Vagina (tissue), 2 donors: ENCODE measurements at places on chromosomes 12 and 14. TPM values are rescaled to one million over a fixed set of nuclear protein-coding genes. Genes with fewer than 3 reads are reported as not detected.

DNA sequence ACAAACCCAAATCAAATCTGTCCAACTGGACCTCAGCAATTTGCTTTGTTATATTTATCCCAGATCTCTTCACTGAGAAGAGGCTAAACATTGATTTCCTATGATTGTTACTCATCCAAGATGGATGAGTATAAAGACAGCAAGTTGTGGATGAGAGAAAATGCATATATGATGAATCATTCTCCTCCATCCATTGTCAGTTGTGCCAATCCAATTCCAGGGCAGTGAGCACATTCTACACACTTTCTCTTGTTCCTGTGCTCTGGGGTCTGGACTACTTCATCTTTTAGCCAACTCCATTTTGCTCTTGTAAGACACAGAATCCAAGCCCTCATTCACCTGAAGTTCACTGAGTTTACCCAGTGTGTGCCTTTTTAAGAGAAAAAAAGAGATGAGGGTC is 105.7 kb downstream of the GCH1 start:
- no peak for DNase-seq
- no peak overlapping the region for H3K27ac ChIP-seq
- H3K4me3 ChIP-seq = no peak overlapping the region
- H3K4me1 ChIP-seq = no peaks in the 10 kb centered on the region
- H3K27me3 ChIP-seq = no peaks in the 10 kb centered on the region

GRCh38 chr12:113095405-113095804 is 38.9 kb downstream of the DTX1 start:
- H3K27ac ChIP-seq = no peak overlapping the region
- peaks cover 10% of the 10 kb centered on the region for H3K4me1 ChIP-seq
- no peaks in the 10 kb centered on the region for H3K36me3 ChIP-seq
- H3K27me3 ChIP-seq = no peaks in the 10 kb centered on the region

DNA sequence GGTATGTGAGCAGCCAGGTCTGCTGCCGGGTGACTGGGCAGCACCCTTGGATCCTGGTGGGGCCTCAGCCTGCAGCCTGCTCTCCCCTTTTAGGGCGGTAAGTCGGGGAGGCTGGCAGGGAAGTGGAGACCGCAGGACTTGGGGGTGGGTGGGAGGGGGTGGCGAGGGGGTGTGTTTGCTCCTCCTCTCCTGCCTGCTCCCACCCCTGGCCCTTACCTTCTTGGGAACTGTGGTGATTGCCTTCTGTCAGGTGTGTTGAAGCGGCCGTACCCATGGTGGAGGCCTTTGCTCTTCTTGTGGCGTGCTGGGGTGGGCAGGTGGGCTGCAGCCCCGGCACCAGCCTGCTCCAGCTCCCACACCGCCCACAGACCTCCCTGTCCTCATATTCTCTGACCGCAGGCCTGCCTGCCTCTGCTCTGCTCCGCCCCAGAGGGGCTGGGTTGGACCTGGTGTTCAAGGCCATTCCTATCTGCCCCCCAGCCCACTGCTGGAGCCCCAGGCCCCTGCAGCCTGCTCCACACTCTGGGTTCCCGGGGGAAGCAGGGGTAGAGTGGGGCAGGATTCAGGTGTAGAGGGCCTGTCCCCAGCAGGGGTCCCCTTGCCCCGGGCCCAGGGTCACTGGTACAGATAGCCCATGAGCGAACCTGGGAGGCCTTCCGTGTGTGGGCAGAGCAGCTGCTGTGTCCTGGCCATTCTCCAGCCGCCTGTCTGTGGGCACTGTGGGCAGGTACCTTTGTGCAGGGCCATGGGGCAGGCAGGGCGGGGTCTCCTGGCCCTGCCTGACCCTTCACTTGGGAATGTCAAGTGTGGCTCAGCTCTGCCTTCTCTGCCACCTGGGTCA is 5.2 kb downstream of the TEDC1 start:
- H3K4me3 ChIP-seq = no peak overlapping the region
- H3K36me3 ChIP-seq = no peaks in the 10 kb centered on the region
- peaks cover 11% of the 10 kb centered on the region for H3K4me1 ChIP-seq
- H3K27me3 ChIP-seq = no peaks in the 10 kb centered on the region

DNA sequence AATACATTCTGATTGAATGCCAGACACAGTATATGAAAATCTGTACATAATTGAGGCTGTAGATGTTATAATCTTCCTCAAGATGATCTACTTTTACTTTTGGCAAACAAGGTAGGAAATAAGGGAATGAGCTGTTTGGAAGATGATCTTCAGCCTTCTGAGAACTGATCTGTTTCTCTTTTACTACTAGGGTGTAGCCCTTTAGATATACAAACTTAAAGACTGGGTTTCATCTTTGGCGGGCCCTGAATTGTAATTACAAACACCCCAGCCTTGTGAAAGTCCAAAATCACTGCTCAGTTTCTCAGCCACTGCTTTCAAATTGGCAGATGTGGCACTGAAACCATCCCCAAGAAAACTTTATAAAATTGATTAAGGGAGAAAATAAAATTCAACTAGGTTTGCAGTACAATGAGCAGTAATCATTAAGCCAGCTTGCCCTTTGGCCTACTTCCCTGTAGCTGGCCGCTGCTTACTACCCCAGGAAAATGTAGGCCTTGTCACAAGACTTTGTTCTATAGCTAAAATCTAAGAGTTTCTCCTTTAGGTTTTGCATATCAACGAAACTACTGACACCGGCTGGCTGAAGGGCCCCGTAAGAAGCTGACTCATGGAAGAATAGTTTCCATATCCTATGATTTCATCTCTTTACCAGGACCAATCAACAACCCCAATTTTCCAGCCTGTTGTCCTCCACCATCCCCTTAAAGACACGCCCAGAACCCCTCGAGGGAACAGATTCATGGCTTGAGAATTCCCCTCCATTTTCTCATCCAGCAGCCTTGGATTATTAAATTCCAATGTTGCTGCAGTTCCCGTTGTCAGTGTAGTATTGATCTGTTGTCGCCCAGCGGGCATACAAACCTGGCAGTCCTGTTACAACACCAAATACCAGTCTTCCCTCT is 210.8 kb downstream of the PCNX1 start:
- H3K27ac ChIP-seq = no peak overlapping the region
- no peak overlapping the region for H3K4me3 ChIP-seq
- no peak for DNase-seq

DNA sequence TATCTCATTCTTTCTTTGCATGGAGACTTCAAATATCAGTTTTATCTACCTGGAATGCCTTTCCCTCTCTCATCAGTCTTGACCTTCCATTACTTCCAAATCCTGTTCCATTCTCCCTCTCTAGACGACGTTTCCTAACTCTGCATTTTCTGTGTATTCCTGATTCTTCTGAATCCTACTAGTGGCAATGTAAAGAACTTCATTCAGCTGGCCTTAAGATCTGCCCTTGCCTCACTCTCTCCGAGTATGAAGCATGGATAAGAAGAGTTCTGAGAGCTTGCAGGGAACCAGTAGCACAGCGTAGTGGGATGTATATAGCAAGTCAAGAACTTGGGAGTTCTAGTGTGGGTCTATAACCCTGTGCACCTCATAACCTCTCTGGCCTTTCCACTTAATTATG is 68.5 kb upstream of the HOXC13 start:
- DNase-seq = no peak
- H3K4me1 ChIP-seq = no peaks in the 10 kb centered on the region
- no peak overlapping the region for H3K27ac ChIP-seq
- H3K36me3 ChIP-seq = no peaks in the 10 kb centered on the region

DNA sequence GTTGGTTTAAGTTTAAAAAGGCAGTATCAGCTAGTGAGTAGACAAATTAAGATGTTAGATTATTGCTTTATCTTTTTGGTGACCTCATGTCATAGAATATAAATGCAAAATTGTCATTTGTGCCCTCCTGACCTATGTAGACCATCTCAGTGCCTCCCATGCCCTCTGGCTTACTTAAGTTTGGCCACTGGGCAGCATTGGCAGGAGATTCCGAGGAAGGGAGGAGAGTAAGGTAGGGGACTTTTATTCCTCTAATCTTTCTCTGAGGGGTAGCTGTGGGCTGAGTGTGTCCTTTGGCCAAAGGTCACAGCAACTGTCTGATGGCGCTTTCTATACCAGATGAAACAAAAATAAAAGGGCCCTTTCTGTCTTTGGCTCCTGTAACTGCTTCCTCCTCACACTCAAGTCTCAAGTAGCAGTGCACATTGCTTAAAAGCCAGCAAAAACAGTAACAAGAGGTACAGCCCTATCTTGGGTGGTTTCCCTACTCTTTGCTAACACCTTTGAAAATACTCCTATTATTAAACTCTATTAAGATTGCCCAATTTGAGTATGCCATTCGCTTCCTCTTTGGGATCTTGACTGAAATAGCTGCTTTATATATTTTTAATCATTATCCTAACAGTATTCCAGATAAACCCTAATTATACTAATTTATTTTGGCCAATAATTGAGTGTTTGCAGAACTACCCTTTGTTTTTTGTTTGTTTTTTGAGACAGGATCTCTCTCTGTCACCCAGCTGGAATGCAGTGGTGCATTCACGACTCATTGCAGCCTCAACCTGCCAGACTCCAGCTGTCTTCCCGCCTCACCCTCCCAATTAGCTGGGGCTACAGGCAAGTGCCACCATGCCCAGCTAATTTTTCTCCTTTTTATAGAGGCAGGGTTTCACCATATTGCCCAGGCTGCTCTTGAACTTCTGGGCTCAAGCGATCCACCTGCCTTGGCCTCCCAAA is 56.5 kb upstream of the KCNH3 start:
- H3K27me3 ChIP-seq = no peaks in the 10 kb centered on the region
- peaks cover 7% of the 10 kb centered on the region for H3K4me1 ChIP-seq
- H3K27ac ChIP-seq = no peak overlapping the region
- peaks cover 6% of the 10 kb centered on the region for H3K36me3 ChIP-seq
- no peak overlapping the region for H3K4me3 ChIP-seq
- no peak for DNase-seq

- H3K27me3 ChIP-seq = no peaks in the 10 kb centered on the region
- no peaks in the 10 kb centered on the region for H3K4me1 ChIP-seq
- H3K27ac ChIP-seq = no peak overlapping the region
- no peaks in the 10 kb centered on the region for H3K36me3 ChIP-seq
- H3K4me3 ChIP-seq = no peak overlapping the region
These were observed 202.1 kb downstream of the ADAMTS20 start for GRCh38 chr12:43349863-43350262.

DNA sequence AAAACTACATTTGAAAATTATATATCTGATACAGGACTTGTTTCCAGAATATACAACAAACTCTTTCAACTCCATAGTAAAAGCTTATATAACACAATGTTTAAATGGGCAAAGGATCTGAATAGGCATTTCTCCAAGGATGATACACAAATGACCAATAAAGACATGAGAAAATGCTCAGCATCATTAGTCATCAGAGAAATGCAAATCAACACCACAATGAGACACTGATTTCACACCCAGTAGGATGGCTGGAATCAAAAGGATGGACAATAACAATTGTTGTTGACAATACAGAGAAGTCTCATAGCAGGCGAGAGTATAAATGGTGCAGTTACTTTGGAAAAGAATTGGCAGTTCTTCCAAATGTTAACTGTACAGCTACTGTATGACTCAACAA is 394.9 kb downstream of the BCL11B start:
- H3K27ac ChIP-seq = no peak overlapping the region
- H3K27me3 ChIP-seq = no peaks in the 10 kb centered on the region
- H3K4me1 ChIP-seq = no peaks in the 10 kb centered on the region
- no peak overlapping the region for H3K4me3 ChIP-seq
- no peak for DNase-seq

GRCh38 chr12:15620741-15621539 is 168.2 kb downstream of the EPS8 start:
- no peak for DNase-seq
- no peak overlapping the region for H3K27ac ChIP-seq
- H3K36me3 ChIP-seq = no peaks in the 10 kb centered on the region
- no peak overlapping the region for H3K4me3 ChIP-seq

DNA sequence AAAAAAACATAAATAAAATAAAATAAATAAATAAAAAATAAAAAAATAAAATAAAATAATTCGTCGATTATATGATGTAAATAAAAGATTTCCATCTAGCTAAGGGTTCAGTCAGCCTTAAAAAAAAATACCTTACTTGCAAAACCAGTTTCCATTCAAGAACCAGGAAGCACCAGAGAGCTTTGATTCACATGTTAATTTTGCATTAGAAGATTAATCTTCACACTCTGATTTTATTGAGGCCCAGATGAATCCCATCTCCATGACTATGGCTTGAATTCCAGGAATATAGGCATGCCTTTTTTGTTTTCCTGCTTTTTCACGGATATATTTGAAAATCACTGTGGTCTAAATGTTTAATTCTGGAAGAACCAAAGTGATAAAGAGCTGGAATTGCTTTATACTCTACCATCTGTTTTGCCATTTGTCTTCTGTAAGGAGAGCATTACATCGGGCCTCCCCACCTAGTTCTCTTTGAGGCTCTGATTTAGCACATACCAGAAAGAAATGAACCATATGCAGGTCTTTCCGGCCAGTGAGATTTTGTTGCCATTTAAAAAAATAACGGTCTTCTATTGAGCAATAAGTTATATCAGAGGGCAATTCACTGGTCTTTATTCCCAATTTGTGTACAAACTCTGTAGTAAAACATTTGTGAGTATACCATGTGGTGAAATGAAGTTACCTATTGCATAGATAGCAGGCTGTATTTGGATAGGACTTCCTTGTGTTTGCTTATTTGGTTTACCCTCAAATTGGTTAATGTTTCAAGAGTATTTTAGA is 175.5 kb downstream of the AEBP2 start:
- H3K27me3 ChIP-seq = no peaks in the 10 kb centered on the region
- no peak overlapping the region for H3K27ac ChIP-seq
- H3K4me3 ChIP-seq = no peak overlapping the region
- H3K36me3 ChIP-seq = no peaks in the 10 kb centered on the region
- no peak for DNase-seq

- DNase-seq = no peak
- H3K27ac ChIP-seq = peak within 1 kb of the TSS; percentile 71
- H3K4me3 ChIP-seq = peak within 1 kb of the TSS; percentile 63
- no peaks in the 10 kb centered on the region for H3K27me3 ChIP-seq
These were observed at the start of gene FBXW8 for GRCh38 chr12:116910645-116911451. Gene FBXW8 (plus strand): TSS chr12:116910950. CDS start chr12:116911038, 88 bp downstream.

GRCh38 chr12:108338915-108339657 is at the start of gene CMKLR1:
Gene CMKLR1 (minus strand): TSS chr12:108339311. CDS start chr12:108293591, 45,720 bp downstream.
- H3K36me3 ChIP-seq = no peaks in the 10 kb centered on the region
- no peak for DNase-seq
- H3K4me1 ChIP-seq = peaks cover 8% of the 10 kb centered on the region
- peak within 1 kb of the TSS; percentile 34 for H3K4me3 ChIP-seq
- peak within 1 kb of the TSS; percentile 13 for H3K27ac ChIP-seq

GRCh38 chr14:52325126-52325525 is 11.0 kb downstream of the PTGER2 start:
- H3K36me3 ChIP-seq = no peaks in the 10 kb centered on the region
- no peak overlapping the region for H3K27ac ChIP-seq
- H3K27me3 ChIP-seq = no peaks in the 10 kb centered on the region
- no peaks in the 10 kb centered on the region for H3K4me1 ChIP-seq
- no peak for DNase-seq

Gene PLA2G1B
- total RNA-seq = not detected

Gene RNU4-1
- under 0.01 TPM for total RNA-seq

Gene BDKRB1
- 2.5 TPM for total RNA-seq

Gene TPPP2
- total RNA-seq = not detected

Gene IL26
- total RNA-seq = not detected

Gene CCNT1
- 58.4 TPM for total RNA-seq

Gene GPR162
- 3.2 TPM for total RNA-seq

Gene PPTC7
- total RNA-seq = 43.0 TPM

Gene GARIN6
- not detected for total RNA-seq
